Stimulated activated CD4-positive, alpha-beta T cell treated with anti-CD3 and anti-CD28 coated beads, TNF-alpha, amount 100 ng/mL, for 1 hour (primary cell): ENCODE measurements at places on chromosomes 2 and 18.

GRCh38 chr18:10100196-10100595, 186.4 kb downstream of the VAPA start:
- DNase-seq: no peak

- no peak for DNase-seq
Observed at GRCh38 chr18:2997846-2998564, 14.9 kb downstream of the LPIN2 start.

- no peak for DNase-seq
Observed at GRCh38 chr2:70835643-70836042, at the start of gene CD207. Gene CD207, minus strand, starts transcription at chr2:70835816. Its CDS starts 40 bp downstream, at chr2:70835776.

- DNase-seq: no peak
Observed at GRCh38 chr2:53569957-53570727, 197.5 kb upstream of the CHAC2 start.

DNA sequence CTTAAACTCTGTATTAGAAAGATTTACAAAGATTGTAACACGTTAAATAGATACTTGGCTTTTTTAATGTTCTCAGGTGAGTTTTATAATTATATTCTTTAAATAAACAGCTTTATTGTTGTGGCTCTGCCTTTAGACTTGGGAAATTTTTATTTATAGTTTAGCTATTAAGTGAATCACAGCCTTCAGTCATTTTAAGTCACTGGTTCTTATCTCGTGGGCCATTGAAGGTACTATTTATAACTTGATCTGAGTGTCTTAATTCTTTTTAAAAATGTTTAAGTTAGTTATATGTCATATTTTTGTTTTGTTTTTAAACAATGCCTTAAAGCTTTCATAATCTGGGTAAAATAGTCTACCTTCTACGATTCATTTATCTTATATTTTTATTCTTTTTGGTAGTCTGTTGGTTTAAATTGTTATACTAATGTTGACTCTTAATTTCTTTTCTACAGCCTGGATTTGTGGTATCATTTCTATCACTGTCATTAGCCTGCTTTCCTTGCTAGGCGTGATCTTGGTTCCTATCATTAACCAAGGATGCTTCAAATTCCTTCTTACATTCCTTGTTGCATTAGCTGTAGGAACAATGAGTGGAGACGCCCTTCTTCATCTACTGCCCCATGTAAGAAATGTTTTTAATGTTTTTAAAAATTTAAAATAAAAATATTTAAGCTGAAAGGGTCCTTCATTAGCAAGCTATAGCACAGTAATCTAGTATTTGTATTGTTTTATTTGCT, 49.3 kb downstream of the SLC39A10 start:
- no peak for DNase-seq

DNA sequence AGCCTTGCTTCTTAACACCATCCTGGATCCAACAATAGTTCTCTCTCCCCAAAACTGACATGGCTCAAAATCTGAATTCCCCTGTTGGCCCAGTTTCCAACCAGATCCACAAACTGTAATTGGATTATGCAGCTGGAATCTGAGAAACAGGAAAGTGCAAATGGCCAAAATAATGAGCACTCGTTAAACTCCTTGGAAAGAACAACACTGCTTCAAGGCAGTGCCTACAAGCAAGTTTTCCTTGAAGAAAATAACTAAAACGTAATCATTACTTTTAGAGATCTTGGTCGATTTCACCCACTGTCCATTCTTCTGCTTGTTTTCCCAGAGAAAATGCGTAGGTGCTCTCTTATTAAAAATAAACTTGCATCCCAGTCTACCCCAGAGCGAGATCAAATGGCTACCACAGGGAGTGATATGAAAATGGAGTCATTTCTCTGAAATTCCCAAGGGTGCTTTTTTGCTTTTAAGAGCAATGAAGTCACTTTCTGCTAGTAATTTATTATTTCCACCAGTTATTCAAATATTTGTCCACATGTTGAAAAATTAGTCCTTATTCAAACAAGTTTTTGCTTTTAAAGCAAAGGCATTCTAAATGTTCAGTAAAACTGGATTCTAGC, 264.2 kb downstream of the C1D start:
- DNase-seq: no peak
